EH (cell line): ENCODE measurements at places on chromosomes 5 and 9.
A peak's percentile ranks its signal among the peaks of the same experiment; 100 is the strongest.

- no peak for DNase-seq
These were observed 28.1 kb downstream of the PIK3R1 start for GRCh38 chr5:68243681-68244080.

- no peak for DNase-seq
These were observed 22.0 kb upstream of the FREM1 start for GRCh38 chr9:14932231-14932630.

GRCh38 chr9:95181226-95181818 lies 136.2 kb downstream of the FANCC start:
- peak; percentile 23 for DNase-seq

- DNase-seq, result no peak
These were observed 202.6 kb downstream of the ARRDC3 start for GRCh38 chr5:91180506-91180905.

GRCh38 chr9:114619191-114619761 lies 8.2 kb downstream of the TMEM268 start:
- DNase-seq, result no peak

DNA sequence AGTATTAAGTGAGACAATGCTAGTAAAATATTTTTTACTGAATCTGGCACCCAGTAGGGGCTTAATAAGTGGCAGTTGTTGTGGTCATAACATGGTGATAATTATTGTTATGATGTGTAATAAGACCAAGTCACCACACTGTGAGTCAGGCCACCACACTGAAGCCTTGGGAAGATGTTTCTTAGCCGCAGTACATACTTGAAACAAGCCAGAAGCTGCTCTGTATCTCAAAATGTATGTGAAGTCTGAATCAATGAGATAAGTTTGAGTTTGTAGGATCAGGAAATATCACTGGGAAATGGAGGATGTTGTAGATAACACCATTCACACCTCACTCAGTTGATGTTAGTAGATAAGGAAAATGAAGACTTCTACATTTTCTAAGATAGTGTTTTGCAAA lies 51.3 kb upstream of the PTPN3 start:
- no peak for DNase-seq

DNA sequence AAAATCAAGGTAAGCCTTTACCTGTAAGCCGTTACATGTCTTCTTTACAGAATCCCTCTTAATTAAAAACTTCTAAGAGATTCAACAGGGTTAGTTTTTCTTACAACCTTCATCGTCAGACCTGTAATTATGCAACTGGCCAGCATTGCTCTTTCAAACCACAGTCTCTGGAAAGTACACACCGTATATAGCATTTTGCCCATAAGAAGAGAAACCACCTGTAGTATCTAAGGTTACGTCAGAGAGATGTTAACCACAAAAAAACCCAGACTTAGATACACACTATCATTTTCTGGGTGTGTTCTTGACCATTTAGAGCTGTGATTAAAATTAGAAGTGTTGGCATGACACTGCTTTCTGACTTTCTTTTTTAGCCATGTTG lies 140.0 kb downstream of the MUSK start:
- no peak for DNase-seq

DNA sequence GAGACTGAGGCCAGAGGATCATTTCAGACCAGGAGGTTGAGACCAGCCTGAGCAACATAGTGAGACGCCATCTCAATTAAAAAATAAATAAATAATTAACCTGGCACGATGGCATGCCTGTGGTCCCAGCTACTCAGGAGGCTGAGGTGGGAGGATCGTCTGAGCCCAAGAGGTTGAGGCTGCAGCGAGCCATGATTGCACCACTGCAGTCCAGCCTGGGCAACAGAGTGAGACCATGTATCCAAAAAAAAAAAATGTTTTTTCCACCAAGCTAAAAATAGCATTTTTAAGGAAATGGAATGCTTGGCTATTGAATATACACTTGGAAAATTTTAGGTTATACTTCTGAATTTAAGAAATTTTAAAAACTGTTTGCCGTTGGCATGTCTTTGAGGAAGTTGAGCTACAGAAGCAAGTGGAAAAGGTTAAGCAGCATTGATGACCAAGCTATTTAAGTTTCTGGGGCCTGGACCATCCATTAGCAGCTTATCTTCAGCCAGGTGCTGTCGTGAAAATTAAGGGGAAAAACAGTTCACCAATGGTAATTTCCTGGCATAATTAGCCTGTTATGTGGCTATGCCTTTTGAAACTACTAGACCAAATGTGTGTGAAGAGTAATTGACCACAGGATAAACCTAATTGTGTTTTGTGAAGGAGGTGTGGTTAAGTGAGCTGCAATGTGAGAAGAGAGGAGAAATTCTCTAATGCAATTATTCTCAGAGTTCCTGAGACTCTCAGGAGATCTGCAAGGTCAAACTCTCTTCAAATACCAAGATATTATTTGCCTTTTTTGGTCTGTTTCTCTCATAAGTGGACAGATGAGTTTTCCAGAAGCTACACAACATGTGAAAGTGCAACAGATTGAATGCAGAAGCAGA lies 21.0 kb downstream of the F2R start:
- DNase-seq, result no peak

- no peak for DNase-seq
These were observed 117.4 kb downstream of the MAT2B start for GRCh38 chr5:163622799-163623198.

GRCh38 chr5:168314735-168315411 lies 23.4 kb downstream of the WWC1 start:
- DNase-seq, result peak; percentile 97

DNA sequence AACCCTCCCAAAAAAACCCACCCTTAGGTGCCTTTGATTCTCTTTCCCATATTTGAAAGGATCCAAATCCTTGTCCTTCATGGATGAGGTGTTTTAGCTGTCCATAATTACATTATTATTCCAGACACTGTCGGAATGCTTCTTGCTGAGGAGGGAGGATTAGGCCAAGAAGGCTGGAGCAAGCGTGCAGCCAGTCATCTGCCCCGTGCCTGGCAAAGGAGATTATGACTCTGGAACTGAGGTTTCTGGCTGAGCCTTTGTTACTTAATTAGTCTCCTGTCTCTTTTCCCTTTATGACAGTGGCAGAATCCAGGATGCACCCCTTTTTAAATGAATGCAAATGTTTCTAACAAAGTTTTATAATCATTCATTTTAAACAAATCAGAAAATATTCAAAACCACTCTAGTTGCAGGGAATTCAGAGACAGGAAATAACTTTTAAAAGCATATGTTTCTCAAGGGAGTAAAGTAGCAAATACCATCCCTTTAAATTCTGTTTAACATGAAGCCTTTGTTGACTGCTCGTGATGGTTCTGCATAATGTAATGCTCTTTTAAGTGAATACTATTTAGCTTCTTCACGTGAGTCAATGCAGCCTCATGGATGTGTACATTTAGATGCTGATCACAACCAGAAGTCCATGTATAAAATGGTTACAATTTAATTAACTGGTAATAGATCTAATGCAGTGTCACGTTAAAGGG lies 69.8 kb downstream of the GALNT10 start:
- DNase-seq, result peak; percentile 39

DNA sequence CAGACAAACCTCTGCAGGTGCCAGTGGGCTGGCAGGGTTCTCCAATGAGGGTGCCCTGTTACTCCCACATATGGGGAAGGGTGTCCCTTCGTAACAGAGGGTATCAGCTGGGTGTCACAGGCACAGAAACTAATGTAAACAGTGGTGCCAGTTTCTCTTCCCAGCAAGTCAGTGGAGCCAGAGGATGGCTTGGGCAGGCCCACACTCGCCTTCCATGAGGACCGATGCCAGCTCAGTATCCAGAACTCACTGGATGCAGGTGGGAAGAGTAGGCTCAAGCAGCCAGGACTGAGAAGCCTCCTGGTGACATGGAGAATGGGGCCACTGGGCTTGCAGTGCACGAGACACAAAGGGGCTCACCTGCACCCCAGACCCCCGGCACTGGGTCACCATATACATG lies 30.4 kb downstream of the FSTL4 start:
- no peak for DNase-seq

DNA sequence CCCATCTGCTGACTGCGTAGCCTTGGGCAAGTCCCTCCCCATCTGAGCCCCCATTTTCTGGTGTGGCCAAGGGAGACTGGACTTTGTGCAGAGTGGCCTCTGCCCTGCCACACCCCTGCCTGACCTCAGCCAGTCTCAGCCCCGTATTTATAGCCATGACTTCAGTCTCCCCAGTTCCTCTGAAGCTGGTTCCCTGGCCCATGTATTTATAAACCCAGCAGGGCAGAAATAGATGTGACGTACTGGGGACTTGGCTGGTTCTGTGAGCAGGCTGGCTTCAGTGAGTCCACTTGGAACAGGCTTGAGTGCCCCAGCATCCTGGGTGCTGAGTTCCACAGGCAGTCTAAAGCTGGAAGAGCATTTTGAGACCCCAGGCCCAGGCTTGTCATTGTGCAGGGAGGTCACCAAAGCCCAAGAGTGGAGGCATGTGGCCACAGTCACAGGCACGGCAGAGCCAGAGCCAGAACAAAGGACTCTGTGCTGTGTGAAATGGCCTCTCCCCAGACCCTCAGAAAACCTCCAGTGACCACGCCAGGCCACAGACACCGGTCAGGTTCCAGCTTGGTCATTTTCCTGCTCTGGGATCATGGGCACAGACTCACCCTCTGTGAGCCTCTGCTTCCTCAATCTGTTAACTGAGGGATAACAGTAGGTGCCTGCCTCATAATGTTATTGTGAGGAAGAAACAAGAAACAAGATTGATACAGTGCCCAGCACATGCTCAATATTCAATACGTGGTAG lies 30.4 kb upstream of the SYNPO start:
- DNase-seq, result no peak

DNA sequence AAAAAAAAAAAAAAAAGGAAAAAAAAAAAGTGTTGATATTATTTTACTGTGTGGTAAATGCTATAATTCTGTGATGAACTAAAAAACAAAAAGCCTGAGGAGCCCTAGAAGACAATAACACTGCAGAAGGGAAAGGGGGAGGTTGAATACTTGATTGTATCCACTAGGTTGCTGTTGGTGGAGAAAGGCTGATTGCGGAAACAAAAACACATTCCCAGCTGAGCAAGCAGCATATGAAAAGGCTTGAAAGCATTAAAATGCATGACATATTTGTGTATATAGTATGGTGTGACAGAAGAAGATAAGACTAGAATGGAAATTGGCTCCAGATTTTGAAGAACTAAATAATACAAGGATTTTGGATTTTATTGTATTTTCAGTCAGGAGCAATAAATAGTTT lies 8.9 kb downstream of the RABGAP1 start:
- DNase-seq, result peak; percentile 11

GRCh38 chr5:5738797-5739489 lies 316.5 kb downstream of the ICE1 start:
- no peak for DNase-seq
